ENCODE measurements at places on chromosomes 5 and 9.

DNA sequence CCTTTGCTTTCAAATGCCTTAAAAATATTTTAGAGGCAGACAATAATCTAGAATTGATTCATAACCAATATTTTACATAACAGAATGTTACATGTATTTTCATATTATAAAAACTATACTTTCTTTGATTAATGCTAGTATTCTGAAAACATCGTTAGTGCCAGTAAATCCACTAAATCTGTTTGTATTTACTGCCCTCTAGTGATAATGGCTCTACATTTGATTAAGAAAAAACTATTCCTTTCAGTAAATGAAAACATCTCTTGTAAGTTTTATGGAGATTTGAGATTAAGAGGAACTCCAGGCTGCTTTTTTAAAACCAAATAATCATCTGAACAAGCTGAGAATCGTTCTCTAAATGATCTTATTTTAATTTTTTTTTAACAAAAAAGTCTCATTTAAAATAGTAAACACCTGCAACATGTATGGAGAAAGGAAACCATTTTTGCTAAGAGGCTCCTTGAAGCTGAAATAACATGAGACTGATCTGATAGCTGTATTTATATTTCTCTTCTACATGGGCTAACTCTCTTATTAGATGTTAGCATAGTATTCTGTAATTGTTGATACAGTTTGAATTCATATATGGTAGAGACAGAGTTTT is 424.7 kb downstream of the RAB3C start:
- peak; percentile 30 for DNase-seq

- no peak for DNase-seq
Measured at GRCh38 chr5:154200221-154200620, 9.7 kb downstream of the GALNT10 start.

DNA sequence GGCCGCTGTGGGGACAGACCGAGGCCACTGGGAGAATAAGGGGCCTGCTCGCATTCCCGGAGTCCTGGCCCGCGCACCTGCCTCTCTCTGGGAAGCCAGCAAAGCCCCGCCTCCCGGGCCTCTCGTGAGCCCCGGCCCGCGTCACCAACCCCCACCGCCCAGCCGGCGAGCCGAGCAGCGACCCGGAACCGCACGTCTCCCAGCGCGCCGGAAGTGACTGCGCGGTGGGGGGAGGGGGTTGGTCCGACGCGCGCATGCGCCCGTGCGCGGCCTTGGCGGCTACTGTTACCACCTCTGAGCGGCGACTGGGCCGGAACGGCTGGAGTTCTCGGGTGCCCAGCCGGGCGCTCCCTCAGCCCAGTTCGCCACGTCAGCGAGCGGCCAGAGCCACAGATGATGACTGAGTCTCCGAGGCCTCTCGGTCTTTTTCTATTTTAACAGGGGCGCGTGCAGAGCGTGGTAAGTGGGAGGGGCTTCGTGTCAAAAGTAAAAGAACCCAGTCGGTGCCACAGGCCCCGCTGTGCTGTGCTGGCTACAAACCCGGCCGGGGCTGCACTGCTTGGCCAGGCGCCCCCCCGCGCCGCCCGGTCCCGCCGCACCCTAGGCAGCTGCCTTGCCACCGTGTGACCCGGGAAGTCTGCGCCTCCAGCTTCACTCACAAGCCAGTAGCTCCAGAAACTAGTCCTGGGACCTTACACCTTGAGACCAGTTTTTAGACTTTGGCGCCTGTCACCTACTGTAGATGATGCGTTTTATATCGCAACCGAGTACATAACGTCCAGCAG is at the start of gene GOLGA1:
GOLGA1 (minus strand) TSS at position 190 of the 785 bp plus-strand sequence. CDS start 2,372 bp downstream, outside the sequence.
- DNase-seq = peak; percentile 81

DNA sequence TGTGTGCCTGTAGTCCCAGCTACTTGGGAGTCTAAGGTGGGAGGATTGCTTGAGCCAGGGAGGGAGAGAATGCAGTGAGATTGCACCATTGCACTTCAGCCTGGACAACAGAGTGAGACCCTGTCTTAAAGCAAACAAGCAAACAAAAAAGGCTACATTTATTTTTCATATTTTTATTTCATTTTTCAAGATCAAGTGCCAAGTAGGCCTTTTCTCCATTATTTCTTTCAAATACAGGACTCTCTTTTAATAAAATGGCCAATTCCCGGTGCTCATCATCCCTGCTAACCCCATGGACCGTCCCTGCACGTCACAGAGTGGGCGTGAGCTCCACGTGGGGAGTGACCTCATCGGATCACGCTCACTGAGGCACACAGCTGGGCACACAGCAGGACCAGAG is 9.3 kb upstream of the GBGT1 start:
- DNase-seq = no peak

GRCh38 chr5:156888520-156888919 is 38.4 kb downstream of the PPP1R2B start:
- no peak for DNase-seq

GRCh38 chr5:78706825-78707224 is 58.3 kb upstream of the LHFPL2 start:
- no peak for DNase-seq

DNA sequence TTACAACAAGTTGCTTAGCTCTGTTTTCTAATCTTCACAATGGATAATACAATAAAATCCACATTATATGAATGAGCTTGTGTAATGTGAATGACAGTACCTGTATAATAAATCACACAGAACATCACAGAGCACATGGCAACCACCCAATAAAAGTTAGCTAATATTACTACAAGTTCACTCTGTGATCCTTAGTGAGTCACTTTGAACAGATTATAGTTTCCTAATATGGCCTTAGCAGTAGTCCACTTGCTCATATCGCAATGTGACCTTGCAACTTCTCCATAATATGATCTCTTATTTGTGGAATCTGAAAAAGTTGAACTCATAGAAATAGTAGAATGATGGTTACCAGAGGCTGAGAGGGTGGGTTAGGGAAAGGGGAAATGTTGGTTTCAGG is 361.3 kb downstream of the PTPRD start:
- no peak for DNase-seq

GRCh38 chr5:73280386-73280785 is 107.4 kb downstream of the TMEM174 start:
- DNase-seq = no peak

GRCh38 chr9:124695280-124695890 is 75.7 kb downstream of the NR6A1 start:
- no peak for DNase-seq

- peak; percentile 93 for DNase-seq
Measured at GRCh38 chr9:80074439-80074838, 502.7 kb downstream of the TLE4 start.

GRCh38 chr5:141714542-141715310 is 32.7 kb upstream of the ARAP3 start:
- DNase-seq = no peak

GRCh38 chr9:89528540-89528939 is 30.6 kb upstream of the SEMA4D start:
- no peak for DNase-seq

DNA sequence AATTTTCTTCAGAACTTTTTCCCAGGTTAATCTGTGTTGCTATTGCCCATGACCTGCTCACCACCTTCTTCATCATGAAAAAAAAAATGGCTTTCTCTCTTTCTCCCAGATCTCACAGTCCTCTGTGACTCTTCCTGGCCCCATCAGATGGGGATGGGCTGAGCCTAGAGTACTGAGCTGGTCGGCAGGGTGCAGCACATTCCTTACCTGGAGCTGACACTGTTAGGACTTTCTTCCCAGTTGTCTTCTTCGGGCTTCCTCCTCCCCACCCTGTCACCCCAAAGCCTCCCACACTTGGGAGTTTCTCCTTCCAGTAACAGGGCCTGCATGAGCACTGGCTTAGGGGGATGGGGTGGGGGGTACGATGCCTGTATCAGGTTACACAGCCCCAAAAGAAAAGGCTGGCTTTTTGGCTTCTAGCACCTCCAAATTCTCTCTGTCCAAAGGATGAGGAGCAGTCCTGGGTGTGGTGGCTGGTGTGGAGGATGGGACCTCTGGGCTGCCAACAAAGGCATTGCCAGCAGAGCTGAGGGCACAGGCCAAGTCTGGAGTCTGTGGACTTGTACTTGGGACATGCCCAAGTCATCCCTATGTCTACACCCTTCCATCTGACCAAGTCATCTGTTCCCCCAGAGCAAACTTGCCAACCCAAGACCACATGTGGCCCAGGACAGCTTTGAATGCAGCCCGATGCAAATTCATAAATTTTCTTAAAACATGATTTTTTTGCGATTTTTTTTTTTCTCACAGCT is 68.0 kb upstream of the HSPA9 start:
- DNase-seq = no peak

GRCh38 chr5:65861830-65862241 is 64.5 kb upstream of the ERBIN start:
- no peak for DNase-seq

DNA sequence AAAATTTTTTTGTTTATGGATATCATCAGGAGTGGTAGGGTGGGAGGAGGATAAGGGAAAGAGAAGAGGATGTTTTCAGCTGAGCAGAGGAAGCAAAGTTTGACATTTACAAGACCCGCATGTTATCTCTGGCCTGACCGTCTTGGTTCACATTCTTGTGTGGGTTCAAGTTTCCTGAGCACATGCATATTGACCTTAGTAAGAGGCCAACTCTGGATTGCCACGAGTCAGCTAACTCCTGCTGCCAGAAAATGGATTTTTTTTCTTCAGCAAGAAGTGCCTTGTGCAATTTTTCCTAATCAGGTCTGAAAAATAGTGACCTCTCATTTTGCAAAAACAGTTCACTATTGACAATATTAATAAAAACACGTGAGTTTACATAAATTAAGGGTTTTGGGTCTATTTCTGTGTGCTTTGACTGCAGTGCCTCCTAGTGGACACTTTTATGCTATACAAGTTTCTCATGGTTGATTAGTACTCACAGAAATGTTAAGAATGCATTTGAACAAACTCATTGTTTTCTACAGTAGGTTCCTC is 27.1 kb upstream of the BASP1 start:
- no peak for DNase-seq

DNA sequence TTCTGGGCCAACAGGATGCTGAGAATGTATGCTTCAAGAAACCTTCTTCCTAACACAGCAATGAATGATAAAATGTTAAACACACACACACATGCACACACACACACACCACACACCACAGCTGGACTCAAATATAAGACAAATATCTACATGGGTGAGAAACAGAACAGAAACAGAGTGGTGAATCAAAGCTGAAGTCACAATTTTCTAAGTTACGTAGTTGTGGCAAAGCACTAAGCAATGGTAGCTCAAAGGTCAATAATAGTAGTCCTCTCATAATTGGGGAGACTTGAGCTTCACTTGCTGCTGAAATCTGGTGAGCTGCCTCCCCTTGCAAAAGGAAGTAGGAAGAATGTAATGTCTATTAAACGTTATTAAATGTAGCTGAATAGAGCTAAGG is 33.7 kb upstream of the ITGA1 start:
- DNase-seq = no peak

DNA sequence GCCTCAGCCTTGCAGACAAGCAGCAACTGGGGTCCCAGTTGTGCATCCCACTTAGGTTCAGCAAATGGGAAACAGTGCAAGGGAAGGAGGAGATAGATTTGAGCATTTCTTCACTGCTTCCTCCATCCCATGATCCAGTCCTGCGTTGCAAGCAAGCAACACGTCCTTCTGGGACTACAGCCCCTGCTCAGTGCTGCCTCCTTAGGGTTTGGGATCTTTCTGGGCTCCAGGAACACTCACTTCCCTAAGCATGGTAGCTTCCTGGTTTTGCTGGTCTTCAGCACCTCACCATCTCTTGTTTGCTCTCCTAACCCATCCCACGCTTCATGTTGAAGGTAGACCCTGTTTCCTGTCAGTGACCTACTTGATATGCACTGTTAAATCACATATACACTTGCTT is 444.7 kb downstream of the MED10 start:
- no peak for DNase-seq

DNA sequence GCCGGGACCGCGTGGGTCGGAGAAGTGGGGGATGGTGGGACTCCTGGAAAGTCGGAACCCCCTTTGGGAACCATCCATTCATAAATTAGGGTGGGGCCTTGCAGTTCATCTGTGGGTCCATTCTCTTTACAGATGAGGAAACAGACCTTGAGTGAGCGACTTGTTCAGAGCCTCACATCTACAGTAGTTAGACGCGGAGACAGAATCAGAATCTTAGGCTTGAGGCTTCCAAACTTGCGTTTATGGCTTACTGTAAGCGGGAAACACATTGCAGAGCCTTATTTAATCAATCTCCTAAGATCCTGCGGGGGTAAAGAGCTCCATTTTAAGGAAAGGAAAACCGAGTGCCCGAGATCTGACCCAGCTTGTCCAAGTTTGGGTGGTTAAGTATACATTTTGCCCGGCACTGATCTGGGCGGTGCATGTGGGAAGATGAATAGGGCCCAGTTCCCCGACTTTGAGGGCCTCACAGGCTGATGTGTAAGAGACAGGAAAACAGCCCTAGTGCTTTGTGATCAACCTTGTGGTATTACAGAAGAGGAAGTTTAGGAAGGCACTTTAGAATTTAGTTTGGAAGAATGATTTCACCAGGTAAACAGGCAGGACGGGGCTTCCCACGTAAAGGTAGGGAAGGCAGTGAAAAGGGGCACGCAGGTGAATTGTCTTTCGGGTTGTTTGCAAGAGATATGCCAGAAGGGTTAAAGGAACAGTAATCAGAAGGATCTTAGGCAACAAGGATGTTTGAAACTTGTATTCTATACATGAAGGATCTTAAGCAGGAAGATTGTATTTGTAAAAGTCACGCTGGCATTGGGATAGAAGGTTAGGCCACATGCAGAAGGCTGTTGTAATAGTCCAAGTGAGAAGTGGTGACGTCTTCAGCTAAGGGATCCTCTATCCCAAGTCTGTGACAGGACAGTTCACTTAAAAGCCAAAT is 744 bp downstream of the TARS1 start:
- peak; percentile 45 for DNase-seq

- DNase-seq = peak; percentile 88
Measured at GRCh38 chr9:2291980-2292704, 277.0 kb downstream of the SMARCA2 start.

- DNase-seq = no peak
Measured at GRCh38 chr5:173498286-173498685, 118.2 kb downstream of the BOD1 start.

GRCh38 chr5:119451561-119451960 is 736 bp upstream of the HSD17B4 start:
- DNase-seq = no peak

- no peak for DNase-seq
Measured at GRCh38 chr9:126449725-126450667, 123.4 kb downstream of the MVB12B start.

GRCh38 chr5:147611483-147611882 is 101.6 kb upstream of the DPYSL3 start:
- DNase-seq = no peak

- DNase-seq = no peak
Measured at GRCh38 chr9:90773617-90774016, 28.0 kb upstream of the SYK start.

DNA sequence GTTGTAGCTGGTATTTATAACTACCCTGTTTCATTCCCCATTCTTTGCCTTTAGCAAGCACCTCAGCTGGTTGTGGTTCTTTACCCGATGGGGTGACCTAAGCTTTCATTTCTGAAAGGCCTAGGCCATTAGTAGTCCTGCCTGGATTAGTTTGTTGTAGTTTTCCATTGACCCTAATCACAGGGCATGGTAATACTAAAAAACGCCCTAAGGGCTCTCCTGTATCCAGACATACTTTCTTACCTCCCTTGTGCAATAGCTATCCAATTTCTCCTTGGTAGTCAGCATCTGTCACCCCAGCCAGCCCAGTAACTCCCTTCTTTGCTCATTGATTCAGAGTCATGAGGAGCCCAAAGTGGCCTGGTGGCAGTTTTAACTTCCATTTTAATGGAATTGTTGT is 24.0 kb downstream of the TMOD1 start:
- DNase-seq = no peak

- no peak for DNase-seq
Measured at GRCh38 chr5:109865637-109866036, 175.9 kb downstream of the MAN2A1 start.

All from LNCaP clone FGC (cell line).